ENCODE measurements at places on chromosomes 2 and 18. TPM values are rescaled to one million over a fixed set of nuclear protein-coding genes. Genes with fewer than 3 reads are reported as not detected.

DNA sequence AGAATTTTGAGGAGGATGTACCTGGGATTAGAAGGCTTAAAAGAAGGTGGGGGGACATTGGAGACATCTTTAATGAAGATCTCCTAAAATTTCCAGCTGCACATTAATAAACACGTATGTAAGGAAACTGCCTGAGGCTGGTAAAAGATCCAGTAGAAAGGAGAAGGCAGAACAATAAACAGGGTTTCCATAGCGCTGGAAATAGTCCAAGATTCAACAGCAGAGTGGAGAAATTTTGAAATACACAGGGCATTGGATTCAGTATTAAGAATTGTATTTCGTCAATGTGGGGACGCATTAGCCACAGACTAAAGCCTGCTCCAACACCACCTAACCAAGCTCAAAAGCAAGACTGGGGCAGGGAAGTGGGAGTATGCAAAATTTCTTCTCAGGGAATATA is 606.9 kb upstream of the NRXN1 start:
- H3K27me3 ChIP-seq: no peaks in the 10 kb centered on the region
- H3K36me3 ChIP-seq: no peaks in the 10 kb centered on the region
- H3K27ac ChIP-seq: no peak overlapping the region
- no peak for DNase-seq

DNA sequence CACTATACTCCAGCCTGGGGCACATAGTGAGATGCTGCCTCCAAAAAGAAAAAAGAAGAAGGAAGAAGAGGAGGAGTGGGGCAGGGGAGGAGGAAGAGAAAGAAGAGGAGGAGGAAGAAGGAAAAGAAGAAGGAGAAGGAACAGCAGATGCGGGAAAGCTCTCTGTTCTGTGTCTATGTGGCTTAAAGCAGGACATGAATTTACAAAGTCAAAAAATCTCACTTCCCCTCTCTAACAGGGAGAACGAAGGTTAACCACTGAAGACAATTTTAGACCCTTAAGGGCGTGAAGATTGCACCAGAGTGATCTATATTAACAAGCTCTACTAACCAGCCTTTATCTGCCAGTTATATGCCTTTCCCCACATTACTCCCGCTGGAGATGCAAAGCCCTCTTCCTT is 258.9 kb downstream of the METTL4 start:
- no peak overlapping the region for H3K4me3 ChIP-seq
- H3K27me3 ChIP-seq: no peaks in the 10 kb centered on the region
- H3K4me1 ChIP-seq: no peaks in the 10 kb centered on the region
- H3K27ac ChIP-seq: no peak overlapping the region
- peak; percentile 20 for DNase-seq

DNA sequence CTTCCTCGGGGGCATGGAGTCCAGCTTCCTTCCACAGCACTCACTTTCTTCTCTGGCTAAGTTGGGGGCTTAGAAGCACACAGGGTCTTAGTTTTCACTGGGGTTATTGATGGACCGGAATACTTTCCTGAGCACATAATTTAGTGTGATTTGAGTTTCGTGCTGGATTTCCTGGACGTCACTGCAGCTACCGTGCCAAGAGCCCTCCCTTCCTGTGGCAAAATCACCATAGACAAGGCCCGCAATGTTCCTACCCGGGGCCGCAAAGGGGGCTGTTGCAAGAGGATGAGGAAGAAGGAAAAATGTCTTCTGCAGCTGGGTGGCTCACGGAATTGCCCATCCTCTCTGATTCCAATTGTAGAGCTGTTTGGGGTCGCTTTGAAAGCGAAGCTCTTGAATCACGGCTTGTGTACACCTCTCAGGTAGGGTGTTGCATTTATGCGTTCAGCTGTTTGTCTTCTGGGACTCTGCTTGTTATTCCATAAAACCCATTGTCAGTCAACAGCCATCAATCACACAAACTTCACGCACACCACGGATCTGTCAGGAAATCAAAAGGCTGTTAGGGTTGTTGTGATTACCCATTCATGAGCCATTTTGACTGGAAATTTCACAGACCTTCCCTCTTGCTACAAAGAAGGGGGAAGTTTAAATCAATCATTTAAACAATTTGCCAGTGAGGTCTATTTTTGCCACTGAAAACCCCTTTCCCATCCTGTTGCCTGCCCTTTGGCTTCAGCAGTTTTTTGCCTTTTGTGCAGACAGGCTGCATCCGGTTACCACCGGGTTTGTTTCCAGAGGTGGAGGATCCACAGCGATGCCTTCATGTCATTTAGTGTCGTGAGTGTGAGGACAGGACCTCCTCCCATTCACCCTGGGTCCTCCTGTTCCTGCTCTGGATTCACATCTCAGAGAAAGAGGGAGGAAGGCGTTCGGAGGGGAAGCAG is 36.0 kb downstream of the SMIM21 start:
- no peak overlapping the region for H3K27ac ChIP-seq
- no peaks in the 10 kb centered on the region for H3K4me1 ChIP-seq
- H3K27me3 ChIP-seq: no peaks in the 10 kb centered on the region
- no peak overlapping the region for H3K4me3 ChIP-seq
- DNase-seq: no peak

DNA sequence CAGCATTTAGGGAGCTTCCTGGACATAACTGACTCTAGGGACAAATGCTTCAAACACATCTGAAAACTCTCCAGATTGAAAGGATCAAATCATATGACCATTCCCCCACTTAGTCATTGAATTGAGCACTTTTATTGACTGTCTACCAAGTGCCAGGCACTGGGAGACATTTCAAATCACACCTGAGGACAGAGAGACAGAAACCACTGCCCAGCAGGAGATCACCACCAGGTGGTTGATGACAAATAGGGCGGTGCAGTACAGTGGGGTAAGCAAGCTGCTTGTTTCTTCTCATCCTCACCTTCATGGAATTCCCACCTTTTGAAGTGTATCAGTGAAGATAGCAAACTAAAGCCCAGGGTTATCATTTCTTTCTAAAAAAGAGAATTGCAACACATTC is 19.0 kb upstream of the CXCR4 start:
- H3K36me3 ChIP-seq: no peaks in the 10 kb centered on the region
- peaks cover 22% of the 10 kb centered on the region for H3K27me3 ChIP-seq
- peaks cover 36% of the 10 kb centered on the region for H3K4me1 ChIP-seq
- no peak for DNase-seq

DNA sequence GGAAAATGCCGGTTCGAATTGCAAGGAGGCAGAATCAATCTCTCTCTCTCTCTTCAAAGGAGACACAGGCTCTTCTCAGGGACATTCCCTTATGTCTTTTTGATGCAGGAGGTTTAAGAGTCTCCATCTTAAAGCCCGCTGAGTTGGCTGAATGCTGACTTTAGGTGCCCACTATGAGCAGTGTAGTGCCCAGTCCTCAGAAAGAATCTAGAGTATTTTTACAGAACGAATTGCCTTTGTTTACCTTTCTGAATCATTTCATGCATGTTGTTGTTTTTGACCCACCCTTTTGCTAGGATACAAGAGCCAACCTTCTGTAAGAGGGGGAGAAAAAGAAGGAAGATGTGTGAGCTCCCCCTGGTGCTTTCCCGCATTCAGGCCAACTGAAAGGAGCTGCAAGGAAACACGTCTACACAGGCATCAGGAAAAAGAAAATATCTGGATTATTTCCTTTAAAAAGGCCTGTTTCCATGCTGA is 193.5 kb upstream of the TCF4 start:
- H3K36me3 ChIP-seq: no peaks in the 10 kb centered on the region
- no peak overlapping the region for H3K4me3 ChIP-seq
- no peaks in the 10 kb centered on the region for H3K4me1 ChIP-seq
- H3K27ac ChIP-seq: no peak overlapping the region

DNA sequence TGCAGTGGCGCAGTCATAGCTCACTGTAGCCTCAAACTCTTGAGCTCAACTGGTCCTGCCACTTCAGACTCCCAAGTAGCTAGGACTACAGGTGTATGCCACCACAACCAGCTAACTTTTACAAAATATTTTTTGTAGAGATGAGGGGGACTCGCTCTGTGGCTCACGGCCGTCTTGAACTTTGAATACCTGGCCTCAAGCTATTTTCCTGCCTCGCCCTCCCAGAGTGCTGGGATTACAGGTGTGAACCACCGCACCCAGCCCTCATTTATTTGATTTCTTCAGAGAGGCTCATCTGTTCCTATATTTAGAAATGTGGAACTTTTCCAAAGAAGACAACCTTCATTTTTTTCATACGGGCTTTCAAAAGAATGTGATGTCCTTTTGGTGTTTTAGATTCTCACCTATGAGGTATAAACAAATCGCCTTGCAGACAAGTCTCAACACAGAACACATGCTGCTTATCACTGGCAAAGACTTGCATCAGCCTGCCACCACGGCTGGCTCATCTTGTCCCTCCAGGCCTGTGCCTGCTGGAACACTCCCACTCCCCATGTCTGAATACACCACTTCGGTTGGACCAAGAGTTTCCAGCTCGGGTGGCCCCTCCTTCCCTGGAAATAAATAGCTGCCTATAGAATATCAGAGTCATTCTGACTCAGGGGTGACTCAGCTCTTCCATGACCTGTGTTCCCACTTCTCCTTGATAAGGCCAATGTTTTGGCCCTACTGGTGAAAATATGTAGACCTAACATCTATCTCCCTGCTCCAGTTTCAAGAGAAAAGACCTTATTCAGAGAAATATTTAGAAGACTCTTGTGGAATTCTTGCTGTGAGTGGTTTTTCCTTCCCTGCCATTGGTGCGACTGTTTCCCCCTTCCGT is 202.6 kb downstream of the TGIF1 start:
- no peak overlapping the region for H3K27ac ChIP-seq
- no peaks in the 10 kb centered on the region for H3K27me3 ChIP-seq
- H3K4me1 ChIP-seq: no peaks in the 10 kb centered on the region
- DNase-seq: no peak
- no peak overlapping the region for H3K4me3 ChIP-seq

DNA sequence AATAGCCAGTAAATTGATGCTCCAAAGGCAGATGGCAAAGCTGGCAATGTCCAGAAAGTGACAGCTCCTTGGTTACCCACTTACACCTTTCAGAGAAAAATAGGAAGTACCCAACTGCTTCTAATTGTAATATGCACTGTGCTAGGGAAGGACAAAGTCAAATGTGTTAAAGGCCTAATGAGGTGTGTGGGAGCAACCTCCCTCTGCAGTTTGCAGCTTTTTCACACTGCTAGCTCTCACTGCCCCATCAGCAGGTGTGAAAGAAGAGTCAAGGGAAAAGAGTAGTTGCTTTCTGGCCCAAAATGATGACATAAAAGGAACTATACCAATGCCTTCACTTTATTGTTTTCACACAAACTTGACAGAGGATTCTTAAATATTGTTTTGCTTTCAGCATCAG is 284.1 kb upstream of the SETBP1 start:
- no peak for DNase-seq
- no peak overlapping the region for H3K4me3 ChIP-seq
- no peak overlapping the region for H3K27ac ChIP-seq
- H3K36me3 ChIP-seq: no peaks in the 10 kb centered on the region
- no peaks in the 10 kb centered on the region for H3K4me1 ChIP-seq

DNA sequence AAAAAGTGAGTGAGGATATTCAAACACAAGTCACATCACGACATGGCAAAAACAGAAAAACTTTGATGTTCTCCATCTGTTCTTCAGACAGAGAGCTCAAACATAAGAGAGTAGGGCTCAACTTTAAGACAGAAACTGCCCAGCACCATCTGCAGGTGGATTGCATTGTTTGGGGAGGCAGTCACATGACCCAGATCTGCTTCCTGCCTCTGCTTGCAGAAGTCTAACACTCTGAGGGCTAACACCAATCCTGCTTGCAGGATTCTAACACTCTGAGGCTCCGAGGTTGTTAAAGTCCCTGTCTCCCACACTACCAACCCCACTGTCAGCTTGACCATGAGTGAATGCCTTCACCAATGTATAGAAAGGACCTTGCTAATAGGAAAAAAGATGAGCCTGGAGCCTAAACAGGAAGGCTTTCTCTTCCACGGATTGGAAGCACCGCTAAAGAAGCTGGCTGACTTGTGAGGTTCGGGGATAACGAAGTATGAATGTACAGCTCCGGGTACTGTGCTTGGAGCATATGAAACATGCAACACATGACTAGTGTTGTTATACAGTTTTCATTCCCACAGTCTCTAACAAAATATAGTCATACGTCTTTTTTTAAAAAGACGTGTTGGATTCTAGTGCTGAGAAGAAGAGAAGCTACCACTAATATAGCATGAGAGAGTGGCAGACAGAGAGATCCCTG is 176.6 kb upstream of the CREB1 start:
- no peak for DNase-seq
- no peaks in the 10 kb centered on the region for H3K27me3 ChIP-seq
- no peak overlapping the region for H3K27ac ChIP-seq
- H3K36me3 ChIP-seq: no peaks in the 10 kb centered on the region
- H3K4me3 ChIP-seq: no peak overlapping the region

GRCh38 chr2:144099780-144100377 is 420.0 kb downstream of the ZEB2 start:
- DNase-seq: no peak
- no peaks in the 10 kb centered on the region for H3K36me3 ChIP-seq
- H3K4me3 ChIP-seq: no peak overlapping the region
- no peak overlapping the region for H3K27ac ChIP-seq
- no peaks in the 10 kb centered on the region for H3K4me1 ChIP-seq

- H3K36me3 ChIP-seq: no peaks in the 10 kb centered on the region
- no peak for DNase-seq
- no peaks in the 10 kb centered on the region for H3K4me1 ChIP-seq
- no peak overlapping the region for H3K4me3 ChIP-seq
These were observed 359.5 kb upstream of the ACVR2A start for GRCh38 chr2:147485210-147485851.

- no peaks in the 10 kb centered on the region for H3K4me1 ChIP-seq
- no peak for DNase-seq
- no peak overlapping the region for H3K27ac ChIP-seq
- no peaks in the 10 kb centered on the region for H3K27me3 ChIP-seq
- H3K36me3 ChIP-seq: no peaks in the 10 kb centered on the region
These were observed 2.2 kb downstream of the MPP4 start for GRCh38 chr2:201696151-201696659.

- DNase-seq: no peak
- no peaks in the 10 kb centered on the region for H3K27me3 ChIP-seq
- H3K36me3 ChIP-seq: no peaks in the 10 kb centered on the region
- no peaks in the 10 kb centered on the region for H3K4me1 ChIP-seq
- H3K27ac ChIP-seq: no peak overlapping the region
- no peak overlapping the region for H3K4me3 ChIP-seq
These were observed 268.0 kb downstream of the CYP26B1 start for GRCh38 chr2:71879509-71880184.

Gene STARD6
- 0.33 TPM for total RNA-seq

Gene C2orf80
- not detected for total RNA-seq

Gene KIAA2012
- total RNA-seq: not detected
